ENCODE measurements at places on chromosomes 3 and 15.

- DNase-seq, result no peak
Measured at GRCh38 chr3:110815008-110815583, 256.5 kb upstream of the NECTIN3 start.

DNA sequence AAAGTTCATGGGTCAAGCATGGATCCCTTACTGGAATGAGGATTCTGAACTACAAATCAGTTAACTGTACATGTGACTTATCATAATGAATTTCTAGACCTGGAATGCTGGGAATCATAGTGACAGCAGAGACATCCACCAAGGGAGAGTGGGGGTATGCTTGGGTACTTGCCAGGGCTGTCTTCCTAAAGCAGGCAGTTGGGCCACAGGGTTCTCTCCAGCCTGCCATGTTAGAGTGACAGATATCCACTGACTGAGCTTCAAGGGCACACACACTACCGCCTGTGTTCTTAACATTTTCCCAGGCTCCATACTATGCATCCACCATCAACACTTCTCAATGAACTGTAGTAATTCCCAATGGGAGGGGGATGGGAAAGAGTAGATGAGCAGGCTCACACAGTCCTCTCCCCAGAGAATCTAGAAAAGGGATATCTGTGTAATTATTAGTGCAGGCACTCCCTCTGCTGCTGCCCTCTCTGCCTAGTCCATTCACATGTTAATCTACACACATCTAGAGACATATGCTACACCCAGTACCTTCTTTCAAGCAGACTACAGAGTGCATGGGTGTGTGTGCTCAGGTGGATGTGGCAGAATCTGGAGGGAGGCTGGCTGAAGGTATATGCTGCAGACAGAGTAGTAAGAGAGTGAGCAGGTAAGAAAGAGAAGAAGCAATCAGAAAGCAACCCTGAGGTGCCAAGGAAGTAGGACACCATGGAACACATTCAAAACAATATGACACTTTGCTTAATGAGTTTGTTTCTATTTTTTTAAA is 3.7 kb downstream of the FSTL1 start:
- no peak for DNase-seq

DNA sequence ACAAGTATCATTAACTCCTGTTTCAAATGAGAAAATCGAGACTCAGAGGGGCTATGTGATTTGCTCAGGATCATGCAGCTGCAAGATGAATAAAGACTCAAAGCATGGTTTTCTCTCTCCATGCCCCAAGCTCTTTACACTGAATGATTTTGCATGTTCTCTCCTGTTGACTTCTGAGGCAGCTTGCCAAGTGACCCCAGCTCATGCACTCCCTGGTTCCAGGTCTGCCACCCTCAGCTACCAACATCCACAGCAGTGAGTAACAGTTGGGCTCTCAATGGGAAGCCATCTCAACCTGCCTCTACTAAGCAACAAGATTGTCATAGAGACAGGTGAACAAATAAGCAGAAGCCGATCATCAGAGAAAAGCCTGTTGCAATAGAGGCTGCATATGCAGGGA is 116.9 kb upstream of the GADL1 start:
- DNase-seq, result no peak

GRCh38 chr3:190318666-190319065 is 3.6 kb downstream of the CLDN1 start:
- DNase-seq, result no peak

GRCh38 chr3:126474498-126475412 is 936 bp downstream of the ZXDC start:
- DNase-seq, result peak; percentile 80

DNA sequence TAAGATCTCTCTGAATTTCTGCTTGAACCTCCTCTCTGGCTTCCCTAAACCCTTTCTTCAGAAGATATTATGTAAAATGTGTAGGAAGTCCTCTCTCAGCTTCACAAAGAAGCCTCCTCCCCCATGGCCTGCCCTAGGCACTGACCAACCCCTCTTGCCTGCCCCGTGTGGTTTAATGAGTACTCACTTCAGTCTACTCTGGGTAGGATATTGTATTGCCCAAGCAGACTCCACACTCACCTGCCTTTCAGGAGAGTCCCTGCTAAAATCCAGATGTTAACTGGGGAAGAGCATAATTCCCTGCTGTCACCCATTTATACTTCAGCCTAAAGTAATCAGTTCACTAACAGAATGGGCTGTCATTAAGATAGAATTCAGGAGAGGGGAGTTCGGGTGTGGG is 2.6 kb upstream of the AGBL1 start:
- no peak for DNase-seq

DNA sequence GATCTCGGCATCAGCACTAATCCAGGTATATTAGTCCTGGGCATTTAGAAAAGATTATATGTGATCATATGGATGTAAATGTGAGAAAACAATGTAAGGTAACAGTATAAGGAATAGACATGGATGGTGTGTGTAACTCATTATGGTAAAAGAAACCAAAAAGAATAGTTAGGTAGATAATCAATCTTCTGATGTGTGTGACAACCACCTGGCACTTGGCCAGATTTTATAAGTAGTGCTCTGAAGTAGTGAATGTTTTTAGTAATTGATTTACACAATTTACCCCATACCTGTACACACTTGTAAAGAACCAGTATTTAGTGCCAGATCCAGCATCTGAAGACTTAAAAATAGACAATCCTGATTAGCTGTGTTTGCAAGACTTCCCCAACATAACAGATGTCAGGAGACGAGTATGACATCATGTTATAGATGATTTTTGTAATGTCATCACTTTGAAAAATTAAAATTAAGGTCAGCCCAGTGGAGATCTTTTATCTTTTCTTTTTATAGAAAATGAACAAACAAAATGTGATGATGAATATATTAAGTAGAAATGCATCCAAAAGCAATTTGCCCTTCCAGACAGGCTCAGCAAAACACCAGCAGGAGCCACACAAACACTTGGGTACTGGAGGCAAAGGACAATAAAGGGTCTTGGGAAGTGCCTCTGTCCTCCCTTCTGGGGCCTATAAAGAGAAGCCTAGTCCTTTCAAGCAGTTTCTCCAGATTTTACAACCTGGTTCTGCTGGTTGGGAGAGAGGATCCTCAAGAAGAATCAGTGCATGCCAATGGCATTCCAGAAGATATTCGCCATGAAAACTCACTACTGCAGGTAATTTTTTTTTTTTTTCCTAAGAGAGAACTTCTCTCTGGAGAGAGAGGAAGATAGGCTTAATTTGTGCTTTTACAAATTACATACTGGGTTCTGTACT is 140.7 kb downstream of the MECOM start:
- no peak for DNase-seq

- peak; percentile 86 for DNase-seq
Measured at GRCh38 chr15:70096215-70097062, 1.3 kb downstream of the TLE3 start.

- no peak for DNase-seq
Measured at GRCh38 chr3:16482770-16483531, 30.5 kb downstream of the RFTN1 start.

DNA sequence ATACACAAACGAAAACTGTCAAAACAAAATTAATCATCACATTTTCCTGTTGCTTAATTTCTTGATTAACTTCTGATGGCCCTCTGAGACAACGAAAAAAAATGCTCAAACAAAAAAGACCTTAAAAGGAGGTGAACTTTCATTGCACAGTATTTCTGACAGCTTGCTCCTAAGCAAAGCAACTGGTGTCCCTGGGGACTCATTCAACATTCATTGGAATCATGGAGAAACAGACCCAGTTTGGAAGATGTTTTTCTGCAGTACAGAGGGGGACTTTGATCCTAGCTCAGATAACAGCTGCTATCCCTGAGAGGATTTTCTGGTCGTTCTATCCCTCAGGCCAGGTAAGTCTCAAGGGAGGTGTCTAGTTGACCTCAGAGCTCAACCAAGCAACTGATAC is 378.7 kb upstream of the ATP11B start:
- DNase-seq, result no peak

- no peak for DNase-seq
Measured at GRCh38 chr3:107846279-107846852, 244.5 kb downstream of the CD47 start.

DNA sequence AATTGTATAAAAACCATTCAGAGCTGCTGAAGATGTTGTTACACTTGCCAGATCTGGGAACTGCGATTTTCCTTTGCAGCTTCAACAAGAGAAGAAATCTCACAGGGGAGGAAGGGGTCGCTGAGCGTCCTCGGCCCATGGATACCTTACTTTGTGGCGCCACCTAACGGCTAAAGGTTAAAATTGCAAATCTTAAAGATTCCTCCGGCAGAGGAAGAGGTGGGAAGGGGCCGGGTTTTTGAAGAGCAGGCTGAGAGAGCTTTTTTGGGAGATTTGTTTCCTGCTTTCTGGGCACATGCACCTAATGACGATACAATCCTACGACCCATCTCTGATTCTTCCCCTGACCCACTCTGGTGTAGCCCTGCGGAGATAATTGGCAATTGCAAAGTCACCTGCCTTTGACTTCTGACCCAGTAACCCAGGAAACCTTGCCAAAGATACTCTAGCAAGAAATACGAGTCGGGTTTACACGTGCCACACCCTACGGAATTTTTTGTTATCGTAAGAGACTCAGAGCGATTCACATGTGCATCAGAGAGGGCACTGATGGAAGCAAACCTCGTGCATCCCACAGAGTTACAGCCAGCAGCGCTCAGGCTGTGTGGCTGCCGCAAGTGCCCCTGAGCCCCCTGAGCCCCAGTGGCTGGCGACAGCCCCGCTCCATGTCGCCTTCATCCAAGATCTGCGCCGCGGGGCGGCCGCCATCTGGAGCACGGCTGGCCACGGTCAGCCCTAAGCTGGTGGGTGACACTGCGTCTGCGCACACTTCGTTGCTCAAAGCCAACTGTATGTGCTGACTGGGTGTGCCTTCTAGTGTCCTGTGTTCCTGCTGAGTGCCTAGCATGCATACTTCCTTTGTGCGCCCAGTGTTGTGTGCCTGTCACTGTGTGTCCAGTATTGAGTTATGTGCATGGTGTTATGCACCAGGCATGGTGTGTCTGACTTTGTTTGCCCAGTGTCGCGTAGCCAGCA is 55.2 kb upstream of the CHRNA7 start:
- DNase-seq, result no peak
